H54 (cell line): ENCODE measurements at places on chromosomes 1 and 21.

DNA sequence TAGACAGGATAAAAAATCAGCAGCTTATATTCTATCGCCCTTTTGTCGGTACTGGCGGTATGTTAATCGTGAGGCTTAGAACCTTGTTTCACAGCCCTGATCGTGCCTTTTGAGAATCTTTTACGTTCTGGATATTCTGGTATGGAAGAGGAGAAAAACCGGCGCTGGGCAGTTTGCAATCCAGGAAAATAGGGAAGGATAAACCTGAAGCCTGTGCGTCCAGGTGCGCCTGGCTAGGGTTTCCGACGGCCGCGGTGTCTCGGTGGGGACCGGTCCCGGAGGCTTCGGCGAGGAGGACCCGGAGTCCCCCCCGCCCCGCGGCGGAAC, 258 bp upstream of the SYPL2 start:
- no peak for DNase-seq

GRCh38 chr1:64836802-64837201, 91.9 kb downstream of the RAVER2 start:
- no peak for DNase-seq

DNA sequence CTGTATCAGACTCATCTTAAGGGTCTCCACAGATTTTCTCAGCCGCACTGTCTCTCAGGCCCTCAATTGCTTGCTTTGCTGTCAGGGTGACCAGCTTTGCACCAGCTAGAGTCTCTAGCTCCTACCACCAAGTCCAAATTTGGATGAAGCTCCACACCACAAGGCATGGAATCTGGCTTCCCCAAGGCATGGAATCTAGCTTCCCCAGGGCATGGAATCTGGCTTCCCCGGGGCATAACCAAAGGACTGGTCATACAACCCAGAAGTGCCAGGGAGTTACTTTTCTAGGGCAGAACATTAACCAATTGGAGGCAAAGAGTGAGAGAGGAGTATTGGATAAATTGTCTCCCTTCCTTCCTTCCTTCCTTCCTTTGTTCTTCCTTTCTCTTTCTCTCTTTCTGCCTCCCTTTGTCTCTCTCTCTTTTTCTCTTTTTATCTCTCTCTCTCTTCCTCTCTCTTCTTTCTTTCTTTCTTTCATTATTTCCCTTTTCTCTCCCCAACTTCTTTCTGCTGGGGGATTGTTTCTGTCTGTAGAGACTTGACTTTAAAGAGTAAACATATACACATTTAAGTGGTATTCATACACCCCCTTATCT, 76.9 kb upstream of the HAO2 start:
- no peak for DNase-seq

DNA sequence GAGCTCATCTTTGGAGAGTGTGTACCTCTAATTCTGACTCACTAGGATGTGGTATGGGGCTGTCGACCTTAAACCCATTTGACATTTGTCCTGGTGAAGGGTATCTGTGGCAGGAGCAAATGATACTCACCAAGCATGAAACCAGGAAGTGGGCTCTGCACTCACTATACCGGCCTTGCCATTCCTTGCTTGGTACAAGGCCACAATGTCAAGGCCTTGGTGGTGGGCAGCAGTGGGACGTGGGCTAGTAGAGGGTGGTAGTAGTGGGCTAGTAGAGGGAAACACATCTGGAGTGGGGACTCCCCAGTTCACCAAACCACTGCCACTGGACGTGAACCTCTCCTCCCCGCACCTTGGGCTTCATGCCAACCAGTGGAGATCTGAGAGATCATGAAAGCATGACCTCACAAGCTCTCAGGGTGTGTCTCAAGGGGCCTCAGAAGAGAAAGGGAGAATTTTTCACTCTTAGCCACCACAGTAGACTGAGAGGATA, 11.5 kb downstream of the TNFSF4 start:
- no peak for DNase-seq
